ENCODE measurements at places on chromosomes 2 and 18. TPM values are rescaled to one million over a fixed set of nuclear protein-coding genes. Genes with fewer than 3 reads are reported as not detected.
A peak's percentile ranks its signal among the peaks of the same experiment; 100 is the strongest.

WDR35 gene
- total RNA-seq: 1.5 TPM

SNED1 gene
- 34.9 TPM for total RNA-seq

PMAIP1 gene
- 0.28 TPM for total RNA-seq

TCF23 gene
- 0.10 TPM for total RNA-seq

LIMS4 gene
- not detected for total RNA-seq

IL36B gene
- total RNA-seq: not detected

HOXD13 gene
- total RNA-seq: not detected

SCN3A gene
- not detected for total RNA-seq

CNGA3 gene
- total RNA-seq: not detected

FEV gene
- total RNA-seq: not detected

SERPINB3 gene
- not detected for total RNA-seq

NUP35 gene
- 9.5 TPM for total RNA-seq

GRCh38 chr2:63051042-63051794 is 588 bp downstream of the OTX1 start:
- no peak for DNase-seq

- no peak for DNase-seq
These were observed 157.1 kb downstream of the BAZ2B start for GRCh38 chr2:159459279-159459678.

GRCh38 chr2:180146541-180146940 is 139.4 kb upstream of the CWC22 start:
- no peak for DNase-seq

DNA sequence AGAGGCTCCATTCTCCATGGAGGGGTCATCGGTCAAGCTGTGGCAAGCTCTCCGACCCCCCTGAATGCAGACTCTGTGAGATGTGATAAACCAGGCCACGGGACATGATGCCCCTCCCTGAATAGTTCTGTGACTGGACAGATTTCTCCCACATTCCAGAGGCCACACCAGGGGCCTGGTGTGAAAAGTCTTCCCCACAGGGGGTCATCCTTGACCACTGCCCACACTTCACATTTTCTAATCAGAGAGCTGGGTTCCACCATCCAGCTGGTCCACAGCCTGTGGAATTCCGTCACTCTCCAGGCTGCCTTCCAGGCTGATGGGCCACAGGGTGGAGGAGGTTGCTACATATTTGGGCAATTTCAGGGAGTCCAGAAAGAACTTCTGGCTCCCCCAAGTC is 51.3 kb upstream of the CYRIA start:
- DNase-seq: no peak

DNA sequence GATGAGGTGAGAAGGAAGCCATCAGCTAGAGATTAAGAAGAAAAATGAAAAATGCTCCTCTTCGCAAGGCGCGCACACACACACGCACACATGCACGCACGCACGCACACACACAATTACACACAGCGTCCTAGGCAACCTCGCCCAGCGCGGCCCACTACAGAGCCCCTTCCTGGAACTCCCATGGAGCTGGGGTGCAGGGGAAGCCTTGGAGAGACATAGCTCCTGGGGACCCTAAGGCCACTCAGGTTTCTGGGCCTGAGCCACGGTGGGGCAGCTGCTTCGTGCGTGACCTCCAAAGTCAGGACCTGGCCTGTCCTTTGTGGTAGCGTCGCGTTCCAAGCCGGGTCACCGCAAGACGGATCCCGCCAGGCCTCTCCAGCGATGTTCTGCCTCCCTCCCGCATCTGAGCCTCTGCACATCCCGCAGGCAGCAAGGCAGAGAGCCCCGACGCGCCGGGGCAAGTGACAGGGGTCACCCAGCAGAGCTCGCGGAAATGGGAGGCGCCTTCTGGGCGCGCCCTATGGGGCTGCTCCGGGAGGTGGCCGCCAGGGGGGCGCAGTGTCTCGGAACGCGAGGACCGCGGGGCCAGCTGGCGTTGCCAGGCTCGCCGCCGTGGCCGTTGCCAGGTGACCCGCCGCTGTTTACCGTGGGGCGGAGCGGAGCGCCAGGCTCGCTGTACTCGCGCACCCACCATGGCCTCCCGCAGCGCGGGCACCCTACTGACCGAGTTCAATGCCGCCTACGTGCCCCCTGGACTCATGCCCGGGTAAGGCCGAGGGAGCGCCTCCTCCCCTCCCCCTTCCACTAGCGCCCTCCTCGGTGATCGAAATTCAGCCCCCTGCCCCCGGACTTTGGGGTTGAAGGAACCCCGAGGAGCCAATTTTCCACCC is 79.0 kb downstream of the CIB4 start:
- peak; percentile 66 for DNase-seq

GRCh38 chr2:102460467-102460866 is 12.6 kb upstream of the SLC9A4 start:
- DNase-seq: no peak

DNA sequence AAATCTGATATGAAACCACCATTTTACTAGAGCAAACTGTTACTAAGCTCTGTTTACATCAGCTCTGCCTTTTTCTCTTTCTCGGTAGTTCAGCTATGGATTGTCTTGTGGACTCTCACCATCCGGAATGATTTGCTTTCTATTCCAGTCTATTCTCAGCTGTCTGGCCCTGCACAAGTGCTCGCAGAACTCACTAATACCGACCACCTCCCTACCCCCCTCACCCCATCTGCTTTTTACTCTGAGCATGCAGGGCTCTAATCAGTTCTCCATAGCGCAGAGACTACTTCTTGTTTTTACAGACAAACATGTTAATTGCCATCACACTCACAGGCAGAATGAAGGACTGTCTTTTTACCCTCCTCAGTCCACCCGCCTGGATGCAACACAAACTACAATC is 180.7 kb upstream of the POU3F3 start:
- DNase-seq: no peak

DNA sequence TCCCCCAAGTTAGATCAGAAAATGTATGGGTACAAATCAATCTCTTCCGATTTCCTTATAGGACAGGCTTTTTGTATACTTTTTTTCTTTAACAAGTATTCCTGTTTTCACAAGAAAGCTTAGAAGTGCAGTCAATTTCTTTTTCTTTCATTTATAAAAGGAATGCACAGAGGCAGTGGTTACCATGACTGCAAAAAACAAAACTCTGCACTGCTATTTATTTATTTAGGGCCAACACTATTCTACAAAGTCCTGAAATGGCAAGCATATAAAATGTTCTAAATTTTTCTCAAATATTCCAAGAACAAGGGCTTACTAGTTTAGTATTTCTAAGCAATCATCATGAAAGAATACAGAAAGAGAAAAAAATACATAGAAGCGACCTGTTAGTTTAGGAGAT is 22.2 kb downstream of the ATAD2B start:
- DNase-seq: no peak

DNA sequence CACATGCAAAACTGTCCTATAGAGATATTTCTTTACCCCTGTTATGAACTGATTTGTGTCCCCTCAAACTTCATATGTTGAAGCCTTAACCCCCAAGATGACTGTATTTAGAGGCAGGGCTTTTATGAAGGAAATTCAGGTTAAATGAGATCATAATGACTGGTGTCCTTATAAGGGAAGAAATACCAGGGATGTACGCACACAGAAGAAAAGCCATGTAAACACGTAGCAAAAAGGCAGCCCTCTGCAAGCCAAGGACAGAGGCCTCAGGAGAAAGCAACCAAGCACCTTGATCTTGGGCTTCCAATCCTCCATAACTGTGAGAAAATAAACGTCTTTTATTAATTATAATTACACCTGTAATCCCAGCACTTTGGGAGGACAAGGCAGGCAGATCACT is 101.3 kb upstream of the NDUFV2 start:
- no peak for DNase-seq

DNA sequence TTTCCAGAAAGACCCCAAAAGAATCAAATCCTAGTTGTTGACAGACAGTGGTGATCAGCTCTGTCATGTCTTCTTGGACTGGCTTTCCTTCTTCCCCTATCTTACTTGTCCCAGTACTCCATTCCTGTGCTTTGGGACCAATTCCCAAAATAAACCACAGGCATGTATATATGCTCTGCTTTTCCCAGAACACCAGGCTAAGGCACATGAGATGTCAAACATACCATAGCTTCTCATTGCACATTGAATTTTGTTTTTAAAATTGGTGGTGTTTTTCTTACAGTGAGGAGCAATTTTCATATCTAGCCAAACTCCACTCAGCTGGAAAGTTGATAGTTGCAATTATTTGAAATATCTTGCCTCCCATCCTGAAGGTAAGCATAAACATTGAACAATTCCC is 88.9 kb upstream of the RGPD4 start:
- no peak for DNase-seq

- DNase-seq: no peak
These were observed 63.9 kb upstream of the PHLPP1 start for GRCh38 chr18:62651276-62652056.

GRCh38 chr2:64753399-64753798 is 99.7 kb upstream of the SERTAD2 start:
- DNase-seq: no peak

GRCh38 chr2:119385466-119385865 is 18.7 kb downstream of the DBI start:
- no peak for DNase-seq

GRCh38 chr2:111897924-111898702 is at the start of gene MERTK:
Gene MERTK, plus strand, starts transcription at chr2:111898607. Its CDS starts 129 bp downstream, at chr2:111898736.
- peak; percentile 93 for DNase-seq

GRCh38 chr18:27771571-27771970 is 405.4 kb downstream of the CDH2 start:
- no peak for DNase-seq

- DNase-seq: no peak
These were observed 621.2 kb upstream of the ACVR2A start for GRCh38 chr2:147223553-147224060.

DNA sequence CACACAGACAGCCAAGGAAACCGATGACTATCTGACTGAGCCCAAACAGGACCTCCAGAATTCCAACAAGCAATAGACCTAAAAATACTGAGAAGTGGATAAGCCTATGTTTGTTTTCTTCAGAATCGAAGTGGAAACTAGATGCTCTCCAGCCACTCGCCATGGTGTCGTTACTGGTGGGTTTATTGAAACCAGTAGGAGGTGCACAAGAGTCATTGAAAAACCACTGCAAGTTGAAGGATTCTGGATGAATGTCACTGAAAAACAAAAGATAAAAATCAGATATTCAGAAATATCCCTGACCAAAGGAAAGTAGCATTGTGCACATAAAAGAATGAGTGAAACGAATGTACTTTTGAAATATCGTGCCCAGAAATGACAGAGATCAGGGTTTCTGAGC is 15.3 kb downstream of the TM4SF20 start:
- DNase-seq: no peak

DNA sequence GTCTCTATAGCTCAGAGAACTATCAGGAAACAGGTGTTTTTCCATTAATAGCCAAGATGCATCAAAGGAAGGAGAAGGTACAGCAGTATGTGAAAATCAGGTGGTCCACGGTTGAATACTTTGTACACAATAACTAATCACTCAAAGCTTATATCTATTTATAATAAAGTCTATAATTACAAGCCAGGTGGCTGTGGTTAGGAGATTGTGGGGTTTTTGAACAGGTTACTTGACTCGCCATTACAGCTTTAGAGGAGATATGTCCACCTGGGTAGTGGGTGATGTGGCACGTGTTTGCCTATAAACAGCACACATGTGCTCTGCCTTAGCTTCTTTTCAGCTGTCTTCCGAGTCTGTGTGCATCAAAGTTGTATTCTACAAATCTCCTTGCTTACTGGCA is 892.2 kb upstream of the ZEB2 start:
- no peak for DNase-seq

GRCh38 chr2:73614997-73615396 is 27.2 kb downstream of the NAT8 start:
- no peak for DNase-seq

DNA sequence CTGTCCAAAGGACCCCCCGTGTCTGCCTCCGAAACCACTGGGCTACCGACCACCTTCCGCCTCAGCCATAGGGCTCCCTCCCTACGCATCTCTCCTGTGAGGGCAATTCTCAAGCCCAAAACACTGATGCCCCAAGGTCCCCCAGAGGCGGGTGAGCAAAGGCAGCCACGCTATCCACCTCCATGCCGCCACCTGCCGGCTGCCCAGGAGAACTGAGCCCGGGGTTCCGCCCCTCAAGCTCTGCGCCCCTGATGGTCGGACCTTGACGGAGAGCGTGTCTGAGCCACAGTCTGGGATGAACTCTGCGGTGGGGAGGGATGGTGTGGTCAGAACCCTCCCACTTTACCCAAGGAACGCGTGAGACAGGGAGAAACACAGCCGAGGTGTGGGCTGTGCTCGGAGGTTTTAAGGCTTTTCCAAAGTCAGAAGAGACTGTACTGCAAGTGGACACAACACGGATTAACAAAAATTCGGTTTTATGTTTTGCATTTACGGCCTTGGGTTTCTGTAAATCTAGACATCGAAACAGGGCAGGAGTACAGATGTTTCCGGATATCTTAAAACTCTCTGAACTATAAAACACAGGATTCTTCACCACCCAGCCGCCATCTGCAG is 114.1 kb downstream of the ZNF516 start:
- DNase-seq: peak; percentile 34

- DNase-seq: peak; percentile 54
These were observed 42.5 kb downstream of the LRRC30 start for GRCh38 chr18:7273301-7273921.

GRCh38 chr18:72013427-72013850 is 530.7 kb downstream of the CBLN2 start:
- DNase-seq: no peak

GRCh38 chr2:220779931-220780330 is 792.2 kb downstream of the EPHA4 start:
- no peak for DNase-seq

GRCh38 chr18:63087421-63088230 is 231.9 kb downstream of the BCL2 start:
- DNase-seq: no peak

GRCh38 chr2:177906041-177906718 is 166.4 kb downstream of the PDE11A start:
- DNase-seq: peak; percentile 66

All from left lobe of liver (tissue), 2 donors.